Activated CD8-positive, alpha-beta T cell treated with anti-CD3 and anti-CD28 coated beads for 36 hours (primary cell): ENCODE measurements at places on chromosomes 4 and X.

- peak; percentile 75 for DNase-seq
Measured at GRCh38 chr4:99946356-99947189, at the start of gene DNAJB14. TSS of gene DNAJB14 (minus strand) at chr4:99946618. CDS start at chr4:99946571, 47 bp downstream.

GRCh38 chr4:5027346-5027745, 8.1 kb upstream of the CYTL1 start:
- no peak for DNase-seq

- DNase-seq = no peak
Measured at GRCh38 chr4:73721435-73721834, 18.9 kb upstream of the CXCL8 start.

DNA sequence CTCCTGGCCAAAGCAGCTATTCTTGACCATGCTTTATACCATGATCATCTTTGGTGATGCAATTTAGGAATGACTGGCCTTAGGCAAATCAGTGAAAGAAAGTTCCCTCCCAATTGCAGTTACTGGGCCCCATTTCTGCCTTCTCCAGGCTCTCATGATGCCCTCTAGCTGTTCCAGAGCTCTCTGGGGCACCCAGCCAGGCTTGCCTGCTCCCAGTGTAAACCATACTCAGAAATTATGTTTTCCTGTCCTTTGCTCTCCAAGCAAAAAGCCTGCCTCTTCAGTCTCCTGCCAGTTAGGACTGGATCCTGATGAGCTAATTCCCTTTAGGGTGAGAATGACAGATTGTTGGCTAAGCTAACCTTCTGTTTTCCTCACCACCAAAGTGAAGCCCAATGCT, 85.3 kb upstream of the RBPJ start:
- DNase-seq = no peak

- no peak for DNase-seq
Measured at GRCh38 chr4:95545546-95545945, 3.2 kb downstream of the UNC5C start.

DNA sequence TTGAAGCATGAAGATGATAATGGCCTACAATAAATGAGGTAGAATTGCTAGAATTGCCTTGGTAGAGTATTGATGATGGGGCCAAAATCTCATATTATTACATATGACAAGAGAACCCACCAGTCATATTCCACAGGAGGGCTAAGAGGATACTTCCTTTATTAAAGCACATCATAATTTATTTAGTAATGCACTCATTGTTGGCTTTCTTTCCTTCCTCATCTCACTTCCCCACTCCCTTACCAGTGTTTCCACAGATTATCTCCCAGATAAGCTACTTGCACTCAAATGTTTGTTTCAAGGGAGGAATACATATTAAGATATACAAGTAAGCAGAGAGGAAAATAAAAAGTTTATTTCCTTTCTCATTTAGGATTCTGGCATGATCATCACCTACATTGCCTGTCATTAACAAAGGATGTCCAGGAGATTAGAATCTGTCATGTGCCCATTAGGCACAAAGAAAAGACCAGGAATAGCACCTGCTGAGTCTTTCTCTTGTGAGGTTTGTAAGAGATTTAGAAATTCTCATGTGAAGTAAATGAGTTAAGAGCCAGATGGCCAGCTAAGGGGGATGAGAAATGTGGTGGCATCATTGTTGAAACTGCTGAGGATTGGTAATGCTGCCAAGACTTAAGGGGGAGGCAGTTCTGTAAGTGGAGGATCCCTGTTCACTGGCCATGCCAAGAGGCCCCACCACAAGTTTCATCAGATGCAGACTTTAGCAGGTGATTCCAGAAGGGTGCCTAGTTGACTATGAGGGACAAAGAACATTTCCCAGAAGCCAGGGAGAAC, 52.4 kb upstream of the PRDM8 start:
- DNase-seq = no peak

GRCh38 chrX:35251226-35251625, 308.6 kb downstream of the FAM47B start:
- DNase-seq = no peak

- DNase-seq = no peak
Measured at GRCh38 chr4:173498023-173498422, 32.0 kb downstream of the HAND2 start.

GRCh38 chr4:123588631-123589241, 192.1 kb downstream of the SPRY1 start:
- no peak for DNase-seq

DNA sequence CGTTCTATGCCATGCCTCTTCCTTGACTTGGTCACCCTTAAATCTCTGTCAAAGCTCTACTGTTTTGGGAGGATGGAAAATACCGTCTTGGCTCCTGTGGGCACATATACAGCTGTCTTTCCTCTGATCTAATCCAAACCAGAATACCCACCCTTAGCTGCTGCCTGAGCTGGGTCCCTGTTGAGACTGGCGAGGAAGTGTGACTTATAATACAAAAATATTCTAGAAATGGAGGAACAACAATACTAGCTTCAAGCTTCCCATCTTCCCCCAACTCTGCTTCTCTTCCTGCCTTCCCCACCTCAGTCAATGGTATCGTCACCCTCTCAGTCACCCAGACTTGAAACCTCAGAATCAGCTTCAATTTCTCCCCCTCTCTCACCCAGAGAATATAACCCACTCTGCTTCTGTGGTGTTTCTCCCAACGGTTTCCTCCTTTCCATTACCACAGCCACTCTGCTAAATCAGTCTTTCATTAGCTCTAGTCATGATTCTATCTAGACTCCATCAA, 599 bp upstream of the IL2RG start:
- peak; percentile 30 for DNase-seq

- no peak for DNase-seq
Measured at GRCh38 chrX:45479196-45479834, 278.6 kb upstream of the DIPK2B start.

- DNase-seq = no peak
Measured at GRCh38 chrX:38574858-38575257, 13.5 kb downstream of the TSPAN7 start.

DNA sequence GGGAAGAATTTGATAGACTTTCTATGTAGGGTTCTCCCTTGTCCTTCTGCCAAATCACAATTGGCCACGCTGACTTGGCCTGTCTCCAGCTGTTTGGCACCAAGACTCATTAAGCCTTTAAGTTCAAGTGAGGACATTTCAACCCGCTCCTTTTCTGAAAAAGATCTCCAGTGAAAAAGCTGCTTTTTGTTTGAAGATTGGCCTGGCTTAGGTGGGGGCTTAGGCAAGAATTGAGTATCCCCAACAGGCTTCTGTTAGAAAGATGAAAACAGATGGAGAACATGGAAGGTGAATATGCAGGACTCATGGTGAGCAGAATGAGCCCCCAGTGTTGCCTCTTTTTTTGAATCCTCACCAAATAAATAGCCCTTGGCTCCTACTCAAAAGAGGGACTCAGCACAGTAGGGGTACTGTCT, 28.5 kb upstream of the LIMCH1 start:
- no peak for DNase-seq

DNA sequence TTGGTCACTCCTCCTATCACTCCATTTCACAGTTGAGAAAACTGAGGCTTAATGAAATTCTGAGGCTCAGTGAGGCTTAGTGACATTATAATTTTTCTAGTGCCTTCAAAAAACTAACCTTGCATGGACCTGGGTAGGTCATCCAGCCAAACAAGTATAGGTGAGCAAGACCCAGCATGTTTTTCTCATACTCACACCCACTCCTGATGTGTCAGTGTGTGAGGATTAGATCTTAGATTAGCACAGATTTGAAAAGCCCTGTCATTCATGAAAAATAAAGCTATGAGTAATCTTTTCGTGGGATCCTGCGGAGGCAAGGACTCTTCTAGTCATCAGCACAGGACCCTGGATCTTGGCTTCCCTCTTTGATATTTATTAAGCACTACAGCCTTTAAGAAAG, 146.7 kb downstream of the CHIC2 start:
- DNase-seq = no peak

- DNase-seq = no peak
Measured at GRCh38 chr4:166172619-166173018, 299.6 kb downstream of the TLL1 start.

DNA sequence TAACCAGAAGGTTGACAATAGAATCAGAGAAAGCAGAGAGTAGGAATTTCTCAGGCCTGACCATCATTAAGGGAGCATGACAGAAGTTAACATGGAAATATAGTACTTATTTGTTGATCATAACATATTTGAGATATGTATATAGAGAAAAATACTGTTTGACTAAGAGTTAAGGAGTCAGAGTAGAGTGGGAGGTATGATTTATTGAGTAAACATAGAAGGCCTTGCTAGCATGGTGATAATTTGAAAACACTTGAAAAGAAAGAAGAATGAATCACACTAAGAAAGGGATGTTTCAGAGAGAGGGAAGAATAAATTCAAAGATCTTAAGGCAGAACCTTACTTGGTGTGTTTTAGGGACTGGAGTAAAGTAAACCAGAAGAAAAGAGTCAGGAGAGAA, 437.2 kb upstream of the TECRL start:
- DNase-seq = no peak

DNA sequence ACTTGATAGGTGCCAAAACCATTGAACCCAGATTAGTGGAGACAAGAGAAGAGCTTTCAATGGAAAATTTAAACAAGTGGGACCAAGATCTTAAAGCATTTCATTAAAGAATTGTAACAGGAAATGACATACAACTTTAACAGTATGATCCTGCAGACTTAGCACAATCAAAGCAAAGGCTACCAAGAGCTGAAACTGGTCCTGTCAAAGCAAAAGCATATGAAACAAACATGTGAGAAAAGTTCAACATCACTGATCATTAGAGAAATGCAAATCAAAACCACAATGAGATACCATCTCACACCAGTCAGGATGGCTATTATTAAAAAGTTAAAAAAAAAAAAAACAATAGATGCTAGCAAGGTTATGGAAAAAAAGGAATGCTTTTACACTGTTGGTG, 425.6 kb downstream of the IL1RAPL1 start:
- DNase-seq = no peak

DNA sequence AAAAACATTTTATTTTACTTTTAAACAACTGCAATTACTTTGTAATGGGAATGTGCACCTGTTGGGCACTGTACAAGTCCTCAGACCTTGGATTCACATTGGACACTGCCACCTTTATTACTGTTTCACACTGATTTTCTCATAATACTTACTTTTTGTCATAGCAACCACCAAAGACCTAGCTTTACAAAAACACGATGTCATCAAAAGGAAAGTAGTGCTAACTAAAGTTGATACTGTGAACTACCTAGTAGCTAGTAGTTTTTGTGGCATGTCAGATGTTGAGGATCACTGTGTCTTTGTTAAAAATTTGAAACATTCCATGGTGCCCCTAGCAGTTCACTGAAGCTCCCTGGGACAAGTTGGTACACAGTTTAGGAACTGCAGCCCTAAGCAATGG, 62.9 kb upstream of the HOPX start:
- DNase-seq = no peak

- DNase-seq = no peak
Measured at GRCh38 chr4:151691639-151692442, 69.0 kb downstream of the GATB start.

GRCh38 chr4:184373886-184374405, 100.4 kb downstream of the IRF2 start:
- no peak for DNase-seq

GRCh38 chr4:107253090-107253489, 217.0 kb upstream of the DKK2 start:
- no peak for DNase-seq

- DNase-seq = no peak
Measured at GRCh38 chrX:16187024-16187760, 19.9 kb downstream of the MAGEB17 start.

DNA sequence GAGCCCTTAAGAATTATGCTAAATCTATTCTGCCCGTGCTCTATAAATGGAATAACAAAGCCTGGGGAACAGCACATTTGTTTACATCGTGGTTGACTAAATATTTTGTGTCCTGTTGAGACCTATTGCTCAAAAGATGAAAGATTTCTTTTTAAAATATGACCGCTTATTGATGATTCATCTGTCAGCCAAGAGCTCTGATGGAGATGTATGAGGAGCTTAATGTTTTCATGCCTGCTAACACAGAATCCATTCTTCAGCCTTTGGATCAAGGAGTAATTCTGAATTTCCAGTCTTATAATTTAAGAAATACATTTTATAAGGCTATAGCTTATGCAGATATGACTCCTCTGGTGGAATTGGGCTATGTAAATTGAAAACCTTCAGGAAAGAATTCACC, 271.3 kb upstream of the FAT4 start:
- no peak for DNase-seq

GRCh38 chr4:183288955-183289354, 31.1 kb downstream of the CLDN22 start:
- DNase-seq = peak; percentile 3

DNA sequence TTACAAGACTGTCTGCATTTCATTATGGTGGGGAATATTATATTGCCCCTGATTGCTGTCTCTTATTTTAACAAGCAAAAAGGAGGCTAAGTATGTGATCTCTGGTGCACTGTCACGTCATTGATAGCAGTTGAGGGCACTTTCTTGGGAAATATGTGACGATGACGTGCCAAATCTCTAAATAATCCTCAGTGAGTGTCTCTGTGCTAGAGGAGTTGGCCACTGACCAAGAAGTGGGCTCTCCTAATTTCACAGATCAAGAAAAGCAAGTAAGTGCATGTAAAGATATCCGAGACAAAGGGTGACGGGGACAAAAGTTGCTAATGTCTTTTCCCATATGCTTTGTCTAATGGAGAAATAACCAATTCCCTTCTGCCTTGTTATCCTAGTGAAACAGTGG, 487.4 kb upstream of the TENM3 start:
- DNase-seq = no peak

GRCh38 chr4:53779025-53779424, 187.7 kb upstream of the LNX1 start:
- no peak for DNase-seq

DNA sequence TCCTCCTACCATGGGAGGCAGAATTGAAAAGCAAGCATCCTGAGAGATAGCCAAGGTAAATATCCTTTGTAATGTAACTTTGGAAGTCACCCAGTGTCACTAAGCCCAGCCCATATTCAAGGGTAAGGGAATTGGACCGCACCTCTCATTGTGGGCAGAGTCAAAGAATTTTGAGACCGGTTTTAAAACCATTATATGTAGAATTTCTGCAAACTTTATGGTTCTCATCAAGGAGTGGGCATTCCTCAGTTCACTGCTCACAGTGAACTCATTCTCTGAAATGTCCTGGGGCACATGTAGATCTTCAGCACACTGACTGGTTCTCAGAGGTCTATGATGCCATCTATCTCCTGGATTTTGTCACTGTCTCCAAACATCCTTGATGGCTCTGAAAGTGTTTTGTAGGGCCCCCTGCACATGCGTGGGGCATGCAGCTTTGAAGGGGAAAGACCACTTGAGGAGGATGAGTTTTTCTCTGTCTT, 35.3 kb upstream of the CHRNA9 start:
- DNase-seq = peak; percentile 37

DNA sequence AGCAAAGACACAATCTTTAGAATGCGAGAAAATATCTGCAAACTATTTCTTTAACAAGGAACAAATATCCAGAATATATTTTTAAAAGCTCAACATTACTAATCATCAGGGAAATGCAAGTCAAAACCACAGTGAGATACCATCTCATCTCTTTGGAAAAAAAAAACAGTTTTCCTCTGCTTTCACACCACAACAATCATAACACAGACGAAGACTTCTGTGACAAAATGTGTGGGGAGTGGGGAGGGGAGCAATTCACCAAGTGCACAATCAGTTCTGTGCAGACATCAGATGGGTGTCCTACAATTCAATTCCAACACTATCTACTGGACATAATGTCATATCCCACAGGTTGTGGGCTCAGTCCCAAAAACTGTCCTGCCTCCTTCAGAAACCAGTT, 293.2 kb upstream of the SLC7A11 start:
- no peak for DNase-seq
